ENCODE measurements at places on chromosomes 12 and 14. TPM values are rescaled to one million over a fixed set of nuclear protein-coding genes. Genes with fewer than 3 reads are reported as not detected.

DNA sequence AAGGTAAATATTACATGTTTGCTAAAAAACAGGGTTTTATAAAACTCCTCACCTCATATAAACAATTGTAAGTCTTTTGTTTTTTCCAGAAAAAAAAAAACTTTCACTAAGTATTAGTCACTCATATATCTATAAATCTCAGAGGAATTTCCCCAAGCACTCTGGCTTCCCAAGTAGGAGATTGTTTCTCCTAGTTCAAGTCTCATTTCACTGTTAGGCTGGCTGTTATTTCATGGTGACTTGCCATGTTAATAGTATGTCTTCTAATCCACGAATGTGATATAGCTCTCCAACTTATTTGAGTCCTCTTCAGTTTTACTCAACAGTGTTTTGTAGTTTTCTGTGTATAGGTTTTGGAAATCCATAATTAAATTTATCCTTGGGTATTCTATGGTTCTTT is 61.6 kb downstream of the CAPZA3 start:
- no peak for DNase-seq

Gene MAP1LC3B2
- 2.4 TPM for polyA plus RNA-seq

Gene HNF1A
- polyA plus RNA-seq: 42.3 TPM

Gene PSMC6
- 119 TPM for polyA plus RNA-seq

Gene PELI2
- 4.4 TPM for polyA plus RNA-seq

Gene CLEC12A
- polyA plus RNA-seq: not detected

Gene STXBP6
- 24.9 TPM for polyA plus RNA-seq

Gene COQ5
- 36.5 TPM for polyA plus RNA-seq
